Activated T-helper 1 cell treated with anti-CD3 and anti-CD28 coated beads, Interleukin-2, amount 50 U/mL, for 16 hours (primary cell): ENCODE measurements at places on chromosomes 3 and 15.

GRCh38 chr15:68775671-68776476 lies 44.8 kb downstream of the ANP32A start:
- DNase-seq = no peak

DNA sequence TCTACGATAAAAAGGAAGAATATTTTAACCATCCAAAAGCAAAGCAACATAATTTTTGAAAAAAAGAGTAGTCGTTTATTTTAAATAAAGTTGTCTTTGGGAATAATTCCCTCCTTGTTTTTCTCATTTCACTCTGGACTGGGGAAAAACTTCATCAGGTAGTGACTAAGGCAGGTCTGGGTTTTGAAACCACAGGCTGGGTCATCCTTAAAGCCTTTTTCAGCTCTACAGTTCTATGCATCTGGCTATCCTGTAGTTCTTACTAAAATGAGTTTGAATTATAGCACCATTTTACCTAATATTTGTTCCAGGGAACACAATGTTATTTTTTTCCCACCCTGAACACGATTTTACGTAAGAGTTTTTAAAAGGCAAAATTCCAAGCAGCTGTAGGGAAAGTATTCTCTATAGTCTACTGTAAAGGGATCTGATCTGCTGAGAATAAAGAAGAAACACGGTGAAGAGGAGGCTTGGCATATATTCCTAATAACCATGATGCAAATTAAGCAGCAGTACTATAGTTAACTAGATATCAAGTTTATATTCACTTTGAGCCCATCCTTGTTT lies 107.7 kb downstream of the OSBPL10 start:
- no peak for DNase-seq

- no peak for DNase-seq
Measured at GRCh38 chr3:1824359-1824758, 274.3 kb upstream of the CNTN4 start.

- no peak for DNase-seq
Measured at GRCh38 chr3:65508750-65509422, 529.8 kb downstream of the MAGI1 start.

GRCh38 chr15:36370051-36370730 lies 209.2 kb upstream of the CDIN1 start:
- no peak for DNase-seq

GRCh38 chr3:171270541-171270940 lies 189.7 kb downstream of the TNIK start:
- DNase-seq = no peak

GRCh38 chr15:56948764-56949101 lies 30.3 kb downstream of the TCF12 start:
- no peak for DNase-seq

DNA sequence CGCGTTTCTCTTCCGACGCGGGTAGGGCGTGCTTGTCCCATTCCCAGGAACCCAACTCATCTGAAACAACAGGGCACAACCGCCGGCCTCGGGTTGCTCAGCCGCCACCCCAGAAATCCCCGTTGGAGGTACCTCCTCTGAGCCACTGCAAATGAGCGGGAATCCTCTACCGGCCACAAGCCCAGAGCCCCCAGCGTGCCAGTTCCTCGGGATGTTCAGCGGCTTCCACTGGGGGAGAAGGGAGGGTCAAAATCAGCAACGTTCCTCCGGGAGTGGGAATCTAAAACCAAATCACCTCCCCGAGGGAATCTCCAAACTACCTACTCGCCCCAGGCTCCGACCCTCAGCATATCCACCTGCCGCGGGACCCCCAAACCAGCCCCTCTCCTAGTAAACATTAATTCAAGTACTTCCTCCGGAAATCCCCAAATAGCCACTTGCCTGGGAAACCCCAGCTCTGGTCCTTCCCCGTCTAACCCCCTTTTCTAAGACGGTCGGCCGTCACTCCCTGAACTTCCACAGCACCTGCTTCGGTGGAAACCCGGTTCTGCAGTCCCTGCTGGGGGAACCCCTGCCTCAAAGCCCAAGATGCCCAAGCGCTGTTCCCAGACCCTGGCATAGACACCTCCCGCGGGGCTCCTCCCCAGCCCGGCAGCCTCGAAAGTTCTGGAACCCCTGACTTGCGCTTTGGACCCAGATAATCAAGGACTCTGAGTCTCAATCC lies 887 bp downstream of the OXTR start:
- no peak for DNase-seq

- DNase-seq = no peak
Measured at GRCh38 chr3:42139621-42140453, 48.7 kb downstream of the TRAK1 start.

DNA sequence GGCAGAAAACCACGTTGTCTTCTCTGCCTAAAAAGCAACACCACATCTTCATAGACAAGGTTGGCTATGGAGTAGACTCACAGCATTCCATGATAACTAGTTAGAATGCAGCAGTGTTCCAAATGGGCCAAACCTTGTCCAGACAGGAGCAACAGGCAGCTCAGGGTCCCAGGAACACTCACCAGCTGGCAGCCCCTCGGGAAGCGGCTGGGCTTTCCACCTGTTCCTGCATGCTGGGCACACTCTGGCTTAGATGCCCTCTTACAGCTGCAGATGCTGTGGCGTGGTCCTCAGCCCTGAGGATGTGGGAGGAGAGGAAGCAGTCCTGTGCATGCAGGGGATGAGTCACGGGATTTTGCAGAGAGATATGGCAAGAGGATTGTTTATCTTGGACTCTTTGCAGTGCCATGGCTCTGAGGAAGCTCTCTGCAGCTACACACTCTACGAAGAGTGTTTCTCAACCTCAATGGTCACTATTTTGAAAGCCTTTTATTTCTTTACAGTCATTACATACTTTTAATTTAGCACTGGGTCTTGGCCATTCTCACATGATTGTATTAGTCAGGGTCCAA lies 11.3 kb downstream of the NRROS start:
- no peak for DNase-seq

- no peak for DNase-seq
Measured at GRCh38 chr15:69031013-69032001, 16.8 kb downstream of the NOX5 start.

- DNase-seq = no peak
Measured at GRCh38 chr15:70920981-70921696, 28.5 kb downstream of the LRRC49 start.

DNA sequence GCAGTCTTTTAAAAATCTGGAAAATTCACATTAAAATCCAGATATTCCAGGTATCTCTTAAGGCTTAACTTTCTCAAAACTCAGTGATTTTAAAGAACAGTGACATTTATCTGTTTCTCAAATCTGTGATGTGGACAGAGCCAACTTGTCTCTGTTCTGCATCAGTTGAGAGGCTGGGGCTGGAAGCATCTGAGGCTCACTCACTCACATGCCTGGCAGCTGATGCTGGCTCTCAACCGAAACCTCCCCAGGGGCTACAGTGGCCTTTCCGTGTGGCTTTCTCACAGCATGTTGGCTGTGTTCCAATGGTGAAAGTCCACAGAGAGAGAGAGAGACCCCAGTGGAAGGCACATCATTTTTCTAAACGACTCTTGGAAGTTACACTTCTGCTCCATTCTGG lies 53.5 kb downstream of the CEMIP start:
- no peak for DNase-seq

- DNase-seq = no peak
Measured at GRCh38 chr3:24678421-24678865, 183.8 kb upstream of the THRB start.

GRCh38 chr3:111667621-111668239 lies 72.6 kb upstream of the ZBED2 start:
- no peak for DNase-seq

DNA sequence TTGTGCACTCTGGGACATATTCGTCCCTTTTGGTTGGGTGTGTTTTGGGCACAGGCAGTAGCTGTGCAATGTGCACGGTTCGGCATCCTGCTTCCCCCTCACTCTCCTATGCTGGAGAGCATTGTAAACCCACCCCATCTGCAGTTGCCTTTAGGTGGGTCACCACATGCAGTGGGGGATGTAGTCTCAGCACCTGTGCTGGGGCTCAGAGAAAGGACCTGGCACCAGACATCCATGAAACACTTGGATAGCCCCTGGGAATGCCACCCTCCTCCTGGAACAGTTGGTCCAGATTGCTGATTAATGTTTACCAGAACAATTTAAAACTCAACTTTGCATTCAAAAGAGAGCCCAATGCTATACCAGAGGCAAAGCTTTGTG lies 123.9 kb upstream of the MEF2A start:
- DNase-seq = no peak

DNA sequence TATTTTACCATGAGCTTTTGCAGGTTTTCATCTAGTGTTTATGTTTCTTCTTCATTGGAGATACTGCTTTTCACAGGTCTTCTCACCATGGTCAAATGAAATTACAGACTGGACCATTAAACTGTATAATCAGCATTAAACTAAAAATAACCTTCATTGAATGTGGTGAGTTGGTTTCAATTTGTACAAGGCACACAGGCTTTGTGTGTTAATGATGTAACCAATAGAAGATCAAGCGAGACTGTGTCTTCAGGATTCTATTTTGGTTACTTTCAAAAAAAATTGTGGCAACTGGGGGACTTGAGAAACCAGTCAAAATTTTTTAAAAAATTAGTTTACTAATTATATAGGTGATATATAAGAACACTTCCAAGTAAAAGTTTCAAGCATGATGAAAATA lies 54.3 kb upstream of the GCSAM start:
- DNase-seq = no peak

DNA sequence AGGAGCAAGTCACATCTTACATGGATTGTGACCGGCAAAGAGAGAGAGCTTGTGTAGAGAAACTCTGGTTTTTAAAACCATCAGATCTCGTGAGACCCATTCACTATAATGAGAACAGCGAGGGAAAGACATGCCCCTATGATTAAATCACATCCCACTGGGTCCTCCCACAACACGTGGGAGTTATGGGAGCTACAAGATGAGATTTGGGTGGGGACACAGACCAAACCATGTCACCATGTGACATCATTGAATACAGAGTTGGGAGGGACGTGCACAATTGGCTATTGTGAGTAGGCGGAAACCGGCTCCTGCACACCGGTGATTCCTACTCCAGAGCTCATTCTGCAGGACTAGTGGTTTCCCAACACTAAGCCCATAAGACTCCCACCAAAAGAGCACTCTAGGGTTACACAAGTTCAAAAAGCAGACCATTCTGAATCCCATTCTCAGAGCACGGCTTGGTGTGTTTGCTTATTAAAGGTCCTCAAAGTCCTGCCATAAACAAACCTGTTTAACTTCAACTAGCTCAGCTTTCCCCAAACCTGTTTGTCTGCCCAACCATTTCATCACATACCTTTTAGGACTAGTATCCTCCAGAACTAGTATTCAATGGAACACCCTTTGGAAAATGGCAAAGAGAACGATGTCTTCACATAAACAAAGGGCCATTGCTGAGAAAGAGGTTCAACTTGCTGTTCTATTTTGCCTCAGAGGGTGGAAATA lies 167.6 kb downstream of the TLE3 start:
- no peak for DNase-seq

- DNase-seq = peak; percentile 94
Measured at GRCh38 chr3:36993326-36994283, at the start of gene MLH1. MLH1 (plus strand) TSS chr3:36993518; CDS start chr3:36993548, 30 bp downstream.

DNA sequence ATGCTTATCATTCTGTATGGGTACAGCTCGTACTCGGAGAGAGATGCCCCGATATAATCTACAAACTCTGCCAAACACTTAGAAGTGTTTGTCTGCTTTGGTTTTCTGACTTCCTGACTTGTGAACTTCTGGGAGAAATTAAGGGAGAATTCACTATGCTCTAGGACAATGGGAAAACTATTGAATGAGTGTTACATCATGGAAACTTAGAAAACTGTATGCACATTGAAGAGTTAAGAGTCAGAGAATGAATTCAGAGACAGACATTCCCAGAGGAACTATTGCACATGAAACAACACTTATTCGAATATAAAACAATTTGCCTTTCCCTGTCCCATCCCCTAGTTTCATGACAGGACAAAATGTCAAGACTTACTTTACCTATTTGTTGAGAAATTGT lies 57.8 kb downstream of the DTWD1 start:
- no peak for DNase-seq

- DNase-seq = peak; percentile 53
Measured at GRCh38 chr3:18556503-18557135, 131.5 kb upstream of the SATB1 start.

GRCh38 chr15:70351391-70351790 lies 253.7 kb upstream of the TLE3 start:
- no peak for DNase-seq

DNA sequence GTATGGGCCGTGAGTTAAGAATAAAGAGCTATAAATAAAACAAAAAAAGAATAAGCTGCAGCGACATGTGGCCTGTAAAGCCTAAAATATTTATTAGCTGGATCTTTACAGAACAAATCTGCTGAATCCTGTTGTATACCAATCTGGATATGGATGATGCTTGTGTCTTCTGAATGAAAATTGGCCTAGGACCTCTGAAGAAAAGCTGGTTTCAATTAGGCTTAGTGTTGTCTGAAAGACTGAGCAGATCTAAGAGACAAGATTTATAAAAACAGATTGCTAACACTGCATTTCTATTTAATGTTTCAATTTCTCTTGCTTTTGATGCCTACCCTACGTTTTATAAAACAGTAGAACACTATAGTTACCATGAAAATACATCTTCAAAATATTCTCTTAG lies 57.9 kb downstream of the ST3GAL6 start:
- no peak for DNase-seq

DNA sequence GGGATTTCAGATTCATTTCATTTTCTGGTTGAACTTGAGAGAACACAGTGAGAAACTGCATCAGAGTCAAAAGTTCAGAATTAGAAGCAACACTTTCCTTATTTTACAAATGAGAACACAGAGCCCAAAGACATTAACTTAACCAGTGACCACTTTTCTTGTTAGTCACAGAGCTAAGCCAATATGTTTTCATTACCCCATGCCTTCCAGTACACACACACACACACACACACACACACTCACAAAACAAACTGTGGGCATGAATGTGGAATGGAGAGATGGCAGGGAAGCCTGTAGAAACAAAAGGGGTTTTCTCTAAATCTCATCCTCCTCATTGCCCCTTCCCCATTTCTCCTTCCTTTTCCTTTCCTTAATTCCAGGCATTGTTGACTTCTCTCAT lies 267.4 kb upstream of the GADL1 start:
- DNase-seq = no peak

- DNase-seq = no peak
Measured at GRCh38 chr3:98242155-98242554, 21.9 kb upstream of the OR5H6 start.

GRCh38 chr15:52415628-52416027 lies 113.1 kb downstream of the MYO5A start:
- DNase-seq = no peak
